Omental fat pad (tissue), 4 donors: ENCODE measurements at places on chromosomes 7 and 10. TPM values are rescaled to one million over a fixed set of nuclear protein-coding genes. Genes with fewer than 3 reads are reported as not detected.

GRCh38 chr7:4934419-4935025 lies 24.5 kb downstream of the MMD2 start:
- DNase-seq = no peak

- no peak for DNase-seq
Measured at GRCh38 chr7:124155432-124156022, 122.7 kb upstream of the TMEM229A start.

DNA sequence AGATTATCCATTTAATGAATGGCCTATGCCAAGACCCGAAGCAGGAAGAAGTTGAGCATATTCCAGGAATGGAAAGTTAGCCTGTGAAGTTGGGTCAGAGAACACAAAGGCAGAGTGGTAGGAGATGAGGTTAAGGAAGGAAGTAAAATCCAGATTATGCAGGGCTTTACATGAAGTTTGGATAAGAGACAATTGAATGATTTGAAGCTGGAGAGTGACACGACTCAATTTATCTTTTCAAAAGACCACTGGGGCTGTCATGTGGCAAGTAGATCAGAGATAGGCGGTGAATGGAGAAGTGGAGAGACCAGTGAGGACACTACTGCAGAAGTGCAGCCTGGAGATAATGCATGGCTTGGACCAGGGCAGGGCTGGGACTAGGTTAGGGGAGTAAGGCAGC lies 7.2 kb upstream of the CNOT4 start:
- DNase-seq = no peak

- no peak for DNase-seq
Measured at GRCh38 chr7:144524271-144524670, 120.8 kb upstream of the NOBOX start.

The CPA2 gene
- not detected for total RNA-seq
